ENCODE measurements at places on chromosomes 5 and 9.

GRCh38 chr9:13721481-13722235 is 442.2 kb upstream of the MPDZ start:
- DNase-seq = no peak

GRCh38 chr5:9440517-9440916 is 105.4 kb downstream of the SEMA5A start:
- DNase-seq = no peak

- DNase-seq = no peak
These were observed 77.3 kb downstream of the PALM2AKAP2 start for GRCh38 chr9:109857336-109857735.

- DNase-seq = no peak
These were observed 416.5 kb downstream of the DMRTA1 start for GRCh38 chr9:22863106-22863505.

All from right cardiac atrium (tissue), 5 donors.